Activated CD4-positive, alpha-beta T cell treated with anti-CD3 and anti-CD28 coated beads for 36 hours (primary cell): ENCODE measurements at places on chromosomes 6 and 20. TPM values are rescaled to one million over a fixed set of nuclear protein-coding genes. Genes with fewer than 3 reads are reported as not detected.

Gene PRR18
- total RNA-seq, result not detected

DNA sequence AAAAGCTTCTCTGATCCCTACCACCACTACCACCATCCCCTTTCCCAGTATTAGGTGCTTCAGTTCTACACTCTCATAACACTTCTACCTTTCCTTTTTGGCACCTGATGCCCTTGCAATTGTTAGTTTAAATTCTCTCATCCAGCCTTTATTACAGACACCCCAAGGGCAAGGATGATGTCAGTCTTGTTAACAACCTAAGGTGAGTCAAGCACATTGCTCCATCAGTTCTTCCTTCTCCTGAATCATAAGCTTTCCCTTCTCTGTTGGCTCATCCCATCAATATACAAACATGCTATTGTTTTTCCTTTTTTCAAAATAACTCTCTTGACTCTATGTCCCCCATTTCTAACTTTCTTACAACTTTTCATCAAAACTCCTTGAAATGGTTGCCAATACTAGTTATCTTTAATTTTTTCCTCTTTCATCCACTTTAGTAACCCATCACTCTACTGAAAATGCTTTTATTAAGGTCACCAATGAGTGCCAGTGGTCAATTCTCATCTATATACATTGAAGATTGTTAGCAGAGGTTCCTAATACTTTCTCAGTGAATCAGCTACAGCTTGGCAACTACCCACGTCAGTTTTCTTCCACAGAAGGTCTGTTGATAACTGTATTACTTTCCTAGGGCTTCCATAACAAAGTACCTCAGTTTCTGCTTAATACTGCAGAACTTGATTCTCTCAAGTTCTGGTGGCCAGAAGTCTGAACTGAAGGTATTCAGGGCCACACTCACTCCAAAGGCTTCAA is 97.1 kb upstream of the FLRT3 start:
- H3K27ac ChIP-seq, result no peak overlapping the region
- no peak for DNase-seq
- H3K4me3 ChIP-seq, result no peak overlapping the region
- no peaks in the 10 kb centered on the region for H3K4me1 ChIP-seq
- H3K27me3 ChIP-seq, result no peaks in the 10 kb centered on the region
- no peaks in the 10 kb centered on the region for H3K36me3 ChIP-seq

DNA sequence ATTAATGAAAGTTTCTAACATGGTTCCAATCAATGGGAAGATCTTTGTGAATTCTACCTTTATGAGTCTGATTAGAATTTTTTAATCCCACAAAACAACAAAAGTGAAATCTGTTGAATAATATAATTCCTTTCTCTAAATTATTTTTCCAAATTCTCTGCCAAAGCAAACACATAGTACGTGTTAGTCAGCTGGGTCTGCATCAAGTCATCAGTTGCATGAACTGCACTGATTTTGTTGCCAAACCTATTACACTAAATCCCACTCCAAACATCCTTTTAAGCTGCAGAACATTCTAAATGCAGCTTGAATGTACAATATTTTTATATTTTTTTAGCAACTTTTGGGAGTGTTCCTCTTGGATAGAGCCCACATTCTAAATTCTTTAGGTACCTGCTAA is 199.0 kb upstream of the HSF2 start:
- DNase-seq, result no peak
- H3K4me1 ChIP-seq, result no peaks in the 10 kb centered on the region
- no peak overlapping the region for H3K27ac ChIP-seq
- H3K27me3 ChIP-seq, result peaks cover 2% of the 10 kb centered on the region

Gene GPX5
- not detected for total RNA-seq

Gene MAFB
- not detected for total RNA-seq

DNA sequence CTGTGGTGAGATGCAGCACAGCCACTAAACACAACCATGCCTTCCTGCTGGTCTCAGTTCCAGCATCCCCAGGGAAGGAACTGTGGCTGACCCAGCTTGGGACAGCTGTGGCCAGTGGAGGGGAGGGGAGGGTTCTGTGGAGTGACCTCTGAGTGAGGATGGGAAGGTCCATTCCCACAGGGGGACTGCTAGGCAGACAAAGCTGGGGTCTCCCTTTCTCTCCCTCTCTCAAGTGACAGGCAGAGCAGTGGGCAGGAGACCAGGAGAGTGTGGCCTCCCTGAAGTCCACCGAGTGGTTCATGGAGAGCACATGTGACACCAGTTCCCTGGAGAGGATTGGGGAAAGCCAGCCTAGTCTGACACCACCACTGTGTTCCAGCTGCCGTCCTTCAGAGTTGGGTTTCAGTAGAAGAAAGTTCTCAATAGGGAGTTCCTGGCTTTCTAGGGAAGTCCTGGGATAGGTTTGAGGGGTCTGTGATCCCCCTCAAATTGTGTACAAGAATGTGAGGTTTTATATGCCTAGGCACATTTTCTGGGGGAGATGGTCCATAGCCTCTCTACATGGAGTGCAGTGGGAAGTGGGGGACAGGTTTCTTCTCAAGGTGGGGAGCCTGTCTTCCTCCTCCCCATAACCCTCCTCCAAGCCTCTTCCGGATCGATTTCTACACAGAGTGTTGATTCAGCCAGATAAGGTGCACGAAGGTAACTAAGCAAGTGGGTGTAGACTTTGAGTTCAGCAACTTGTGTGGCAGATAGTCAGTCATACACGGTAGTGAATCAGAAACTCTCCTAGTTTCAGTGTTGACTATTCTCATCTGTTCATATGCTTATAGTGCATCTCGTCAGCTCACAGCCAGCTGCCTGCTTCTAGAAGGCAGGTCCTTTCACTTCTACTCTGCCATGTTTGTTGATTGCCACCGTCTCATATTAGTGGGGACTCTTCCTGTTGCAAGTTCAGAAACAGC is 18.9 kb downstream of the MANBAL start:
- peaks cover 20% of the 10 kb centered on the region for H3K36me3 ChIP-seq
- DNase-seq, result peak; percentile 43
- peak overlapping the region; percentile 74 for H3K27ac ChIP-seq
- no peaks in the 10 kb centered on the region for H3K27me3 ChIP-seq
- H3K4me3 ChIP-seq, result no peak overlapping the region
- peaks cover 16% of the 10 kb centered on the region for H3K4me1 ChIP-seq

DNA sequence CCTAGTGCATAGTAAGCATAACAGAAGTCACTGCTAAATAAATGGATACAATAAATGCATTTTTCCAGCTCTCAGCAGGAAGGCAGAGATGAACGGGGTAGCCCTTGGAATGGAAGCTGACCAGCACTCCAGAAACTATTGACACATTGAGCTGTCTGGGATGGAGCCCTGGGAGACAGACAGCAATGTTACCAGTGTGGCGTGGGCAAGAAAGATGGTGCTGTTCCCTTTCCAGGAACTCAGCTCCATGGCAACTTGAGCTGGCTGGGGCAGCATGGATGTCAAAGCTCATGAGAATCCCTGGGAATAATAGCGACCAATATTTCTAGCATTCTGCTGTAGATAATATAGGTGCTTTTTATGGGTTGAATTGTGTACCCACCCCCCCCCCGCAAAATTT is 104.3 kb upstream of the PTPRT start:
- no peak overlapping the region for H3K4me3 ChIP-seq
- H3K27me3 ChIP-seq, result no peaks in the 10 kb centered on the region
- H3K36me3 ChIP-seq, result no peaks in the 10 kb centered on the region
- H3K4me1 ChIP-seq, result no peaks in the 10 kb centered on the region
- no peak for DNase-seq

DNA sequence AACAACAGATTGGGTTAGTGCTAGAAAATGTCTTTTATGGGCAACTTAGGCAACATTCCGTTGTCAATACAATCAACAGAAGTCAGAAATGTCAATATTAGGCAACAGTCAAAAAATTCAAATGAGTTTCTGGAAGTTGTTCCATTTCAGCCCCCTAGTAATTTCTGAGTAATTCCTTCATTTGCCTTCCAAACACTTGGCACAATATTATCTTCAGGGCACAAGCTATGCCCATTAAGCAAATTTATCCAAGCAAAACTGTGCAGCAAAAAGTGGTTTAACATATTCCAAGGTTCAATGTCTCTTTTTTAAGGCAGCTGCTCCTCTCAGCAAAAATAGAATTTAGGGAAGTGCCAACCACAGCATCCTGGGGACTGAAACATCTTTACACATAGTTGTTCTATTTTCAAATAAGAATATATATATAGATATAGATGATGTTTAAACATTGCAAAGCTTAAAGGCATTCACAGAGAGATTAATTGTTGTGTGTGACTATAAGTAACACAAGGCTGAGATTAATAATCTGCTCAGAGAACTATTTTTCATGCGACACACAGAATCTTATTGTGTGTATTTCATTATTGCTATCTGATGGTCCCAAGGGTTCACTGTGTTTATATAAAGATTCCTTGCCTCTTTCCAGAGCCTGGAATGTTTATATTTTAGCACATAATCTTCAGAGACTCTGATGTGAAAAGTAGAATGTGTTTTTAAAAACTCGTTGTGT is 75.2 kb upstream of the ADTRP start:
- no peak for DNase-seq
- peaks cover 2% of the 10 kb centered on the region for H3K27me3 ChIP-seq
- H3K4me1 ChIP-seq, result peaks cover 6% of the 10 kb centered on the region
- H3K4me3 ChIP-seq, result no peak overlapping the region
- no peak overlapping the region for H3K27ac ChIP-seq
